NCI-H2171 treated with DMSO at 0.1 percent for 48 hours (cell line): ENCODE measurements at places on chromosomes 12 and 14.

GRCh38 chr12:38744041-38744440 is 161.3 kb downstream of the CPNE8 start:
- no peak for DNase-seq

DNA sequence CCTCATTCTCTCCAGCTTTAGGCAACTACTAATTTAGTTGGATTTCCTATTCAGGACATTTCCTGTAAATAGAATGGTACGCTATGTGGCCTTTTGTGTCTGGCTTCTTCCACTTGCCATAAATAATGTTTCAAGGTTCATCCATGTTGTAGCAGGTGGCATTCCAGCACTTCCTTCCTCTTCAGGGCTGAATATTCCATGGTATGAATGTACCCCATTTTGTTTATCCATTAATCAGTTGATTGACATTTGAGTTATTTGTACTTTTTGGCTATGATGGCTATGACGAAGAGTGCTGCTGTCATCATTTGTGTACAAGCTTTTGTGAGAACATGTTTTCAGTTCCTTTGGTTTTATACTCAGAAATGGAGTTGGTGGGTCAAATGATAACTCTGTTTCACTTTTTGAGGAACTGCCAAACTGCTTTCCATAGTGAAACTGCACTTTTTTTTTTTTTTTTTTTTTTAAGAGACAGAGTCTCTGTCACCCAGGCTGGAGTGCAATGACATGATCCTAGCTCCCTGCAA is 6.5 kb upstream of the CDK2AP1 start:
- DNase-seq, result no peak

DNA sequence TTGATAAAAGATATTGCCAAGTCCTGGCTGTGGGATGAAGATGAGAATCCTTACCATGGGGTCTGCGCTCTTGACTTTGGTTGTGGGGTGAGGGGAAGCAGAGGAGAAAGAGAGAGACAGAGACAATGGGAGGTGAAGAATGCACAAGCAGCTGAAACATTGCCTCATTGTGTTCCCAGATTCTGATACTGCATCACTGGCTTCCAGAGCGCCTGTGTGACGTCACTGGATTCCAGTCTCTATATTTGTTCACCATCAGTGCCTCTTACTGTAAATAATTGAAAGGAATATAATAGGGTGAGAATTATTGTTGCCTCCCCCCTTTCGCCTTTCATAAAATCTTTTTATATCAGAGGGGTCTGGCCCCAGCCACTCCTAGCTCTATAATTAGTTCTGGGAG is 188.9 kb upstream of the NTF3 start:
- no peak for DNase-seq

DNA sequence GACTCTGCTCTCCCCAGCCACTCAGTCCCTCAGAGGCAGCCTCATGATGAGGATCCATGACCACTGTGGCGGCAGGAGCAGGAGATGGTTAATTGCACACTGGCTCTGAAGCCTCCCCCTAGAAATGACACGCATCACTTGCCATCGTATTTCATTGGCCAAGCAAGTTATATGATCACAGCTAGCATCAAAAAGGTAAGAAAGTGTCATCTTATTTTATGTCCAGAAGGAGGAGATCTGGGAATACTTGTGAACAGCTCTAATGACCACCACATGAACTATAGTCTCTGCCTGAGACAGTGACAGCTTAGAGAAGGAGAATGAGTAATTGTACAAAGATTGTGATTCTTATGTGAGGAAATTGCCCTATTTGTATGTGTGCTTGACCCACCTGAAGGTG is 363.4 kb downstream of the NUAK1 start:
- no peak for DNase-seq

GRCh38 chr12:120640861-120641833 is 721 bp downstream of the CABP1 start:
- no peak for DNase-seq

DNA sequence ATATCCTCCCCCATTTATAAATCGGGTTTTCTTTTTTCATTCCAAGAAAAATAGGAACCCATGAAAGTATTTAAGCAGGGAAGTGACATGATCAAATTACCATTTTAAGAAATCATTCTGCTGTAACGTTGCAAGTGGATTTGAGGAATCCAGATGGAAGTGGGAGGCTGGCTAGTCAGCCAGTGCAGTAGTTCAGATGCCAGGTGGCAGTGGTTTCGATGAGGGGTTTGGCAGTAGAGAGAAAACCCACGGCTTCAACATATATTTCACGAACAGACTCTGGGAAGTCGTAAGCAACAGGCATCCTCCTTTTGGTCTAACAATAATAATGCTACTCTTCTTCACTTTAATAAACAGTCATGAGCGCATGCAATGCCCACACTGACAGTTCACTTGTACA is 25.0 kb downstream of the PDZRN4 start:
- peak; percentile 85 for DNase-seq

DNA sequence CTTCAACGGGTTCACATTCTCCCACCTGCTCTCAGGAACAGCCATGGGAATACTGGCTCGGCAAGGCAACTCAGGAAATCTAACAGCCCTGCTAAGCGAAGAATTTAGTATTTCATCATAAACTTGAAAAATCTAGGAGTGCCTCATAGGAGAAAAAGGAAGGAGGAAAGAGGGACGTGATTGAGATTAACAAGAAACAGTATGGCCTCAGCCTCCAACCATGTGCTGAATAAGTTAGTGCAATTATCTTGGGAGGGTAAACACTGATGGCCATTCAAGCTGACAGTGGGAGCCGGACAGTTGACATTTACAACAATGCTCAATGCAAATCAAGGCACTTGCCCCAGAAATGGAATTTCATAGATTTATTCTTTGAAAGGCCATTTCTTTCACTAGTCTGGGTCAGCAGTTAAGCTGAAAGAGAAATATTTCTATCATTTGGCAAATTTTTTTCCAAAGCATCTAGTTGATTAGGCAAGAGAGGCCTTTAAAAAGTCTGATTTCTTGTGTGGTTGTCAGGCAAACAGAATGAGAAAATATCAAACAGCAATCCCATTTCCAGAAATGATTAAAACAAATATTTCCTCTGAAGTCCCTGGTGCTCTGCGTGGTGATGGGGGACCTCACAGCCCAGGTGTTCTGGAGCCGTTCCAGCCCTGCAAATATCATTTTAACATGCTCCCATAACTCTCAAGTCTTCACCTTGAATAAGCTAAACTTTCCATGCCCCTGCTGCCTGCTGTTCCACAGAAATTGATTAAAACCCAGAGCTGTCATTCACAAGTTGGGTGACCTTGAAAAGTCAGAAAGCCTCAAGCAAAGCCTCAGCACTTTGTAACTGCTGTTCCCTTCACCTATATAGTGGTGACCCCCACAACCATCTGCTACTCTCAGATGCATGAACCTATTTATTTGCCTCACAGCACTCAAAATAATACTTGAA is 121.6 kb downstream of the PHLDA1 start:
- DNase-seq, result peak; percentile 94

- no peak for DNase-seq
Observed at GRCh38 chr12:18382236-18382885, 121.0 kb downstream of the PIK3C2G start.

DNA sequence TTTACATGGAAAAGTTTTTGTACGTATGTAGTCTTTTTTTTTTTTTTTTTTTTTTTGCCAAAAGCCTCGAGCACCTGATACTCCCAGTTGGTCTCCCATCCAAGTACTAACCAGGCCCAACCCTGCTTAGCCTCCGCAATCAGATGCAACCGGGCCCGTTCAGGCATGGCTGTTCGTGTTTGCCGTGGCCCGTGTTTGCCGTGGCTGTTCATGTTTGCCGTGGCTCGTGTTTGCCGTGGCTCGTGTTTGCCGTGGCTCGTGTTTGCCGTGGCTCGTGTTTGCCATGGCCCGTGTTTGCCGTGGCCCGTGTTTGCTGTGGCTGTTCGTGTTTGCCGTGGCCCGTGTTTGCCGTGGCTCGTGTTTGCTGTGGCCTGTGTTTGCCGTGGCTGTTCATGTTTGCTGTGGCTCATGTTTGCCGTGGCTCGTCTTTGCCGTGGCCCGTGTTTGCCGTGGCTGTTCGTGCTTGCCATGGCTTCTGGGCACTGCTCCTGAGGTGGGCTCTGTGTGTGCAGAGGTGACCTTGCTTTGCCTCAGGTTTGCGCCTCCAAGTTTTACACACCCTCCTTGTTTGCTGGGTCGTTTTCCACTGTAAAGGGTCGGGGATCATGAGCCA is 26.8 kb upstream of the MMP17 start:
- DNase-seq, result no peak

GRCh38 chr14:87334997-87335685 is 657.8 kb downstream of the GALC start:
- peak; percentile 71 for DNase-seq

GRCh38 chr12:2596441-2596840 is 198.3 kb upstream of the FKBP4 start:
- no peak for DNase-seq

GRCh38 chr12:1926251-1926657 is 7.8 kb upstream of the CACNA2D4 start:
- no peak for DNase-seq

DNA sequence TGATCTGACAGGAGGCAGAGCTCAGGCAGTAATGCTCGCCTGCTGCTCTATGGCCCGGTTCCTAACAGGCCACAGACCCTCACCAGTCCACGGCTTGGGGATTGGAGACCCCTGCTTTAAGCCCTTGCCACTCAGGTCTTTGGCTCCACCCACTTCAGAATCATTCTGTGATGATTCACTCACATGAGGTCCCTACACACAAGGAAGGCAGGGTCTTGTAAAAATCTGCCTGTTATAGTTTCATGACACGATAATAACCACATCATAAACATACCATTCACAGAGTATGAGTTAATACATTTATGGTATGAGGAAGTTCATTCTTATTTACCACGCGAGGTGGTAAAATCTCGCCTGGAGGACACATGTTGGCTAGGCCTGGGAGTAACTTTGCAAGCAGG is 29.0 kb upstream of the MAX start:
- no peak for DNase-seq

GRCh38 chr12:11927286-11927935 is 143.3 kb upstream of the BCL2L14 start:
- no peak for DNase-seq

DNA sequence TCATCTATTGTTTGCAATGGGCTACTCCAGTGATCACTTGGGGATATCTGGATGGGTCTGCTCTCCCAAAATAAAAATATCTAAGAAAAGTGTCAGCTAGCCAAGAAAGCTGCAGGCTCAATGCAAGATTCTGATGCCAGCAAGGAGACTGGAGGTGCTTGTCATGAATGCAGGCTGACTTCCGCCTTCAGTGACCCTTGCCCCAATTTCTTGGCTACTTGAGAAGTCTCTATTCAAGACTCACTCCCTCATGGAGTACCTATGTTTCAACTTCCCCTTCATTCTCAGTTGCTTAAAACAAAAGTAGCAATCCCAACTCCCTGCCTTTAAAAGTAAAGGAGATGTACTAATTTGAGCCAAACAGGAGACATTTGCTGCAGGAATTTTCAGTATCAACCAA is 123.9 kb downstream of the GPR65 start:
- DNase-seq, result no peak

- DNase-seq, result peak; percentile 24
Observed at GRCh38 chr12:4133636-4134447, 139.7 kb upstream of the CCND2 start.

GRCh38 chr14:61521773-61522172 is 173.5 kb upstream of the HIF1A start:
- no peak for DNase-seq

- DNase-seq, result no peak
Observed at GRCh38 chr12:100484183-100484886, 10.7 kb downstream of the NR1H4 start.

GRCh38 chr12:57515408-57515933 is 4.8 kb downstream of the DDIT3 start:
- no peak for DNase-seq

DNA sequence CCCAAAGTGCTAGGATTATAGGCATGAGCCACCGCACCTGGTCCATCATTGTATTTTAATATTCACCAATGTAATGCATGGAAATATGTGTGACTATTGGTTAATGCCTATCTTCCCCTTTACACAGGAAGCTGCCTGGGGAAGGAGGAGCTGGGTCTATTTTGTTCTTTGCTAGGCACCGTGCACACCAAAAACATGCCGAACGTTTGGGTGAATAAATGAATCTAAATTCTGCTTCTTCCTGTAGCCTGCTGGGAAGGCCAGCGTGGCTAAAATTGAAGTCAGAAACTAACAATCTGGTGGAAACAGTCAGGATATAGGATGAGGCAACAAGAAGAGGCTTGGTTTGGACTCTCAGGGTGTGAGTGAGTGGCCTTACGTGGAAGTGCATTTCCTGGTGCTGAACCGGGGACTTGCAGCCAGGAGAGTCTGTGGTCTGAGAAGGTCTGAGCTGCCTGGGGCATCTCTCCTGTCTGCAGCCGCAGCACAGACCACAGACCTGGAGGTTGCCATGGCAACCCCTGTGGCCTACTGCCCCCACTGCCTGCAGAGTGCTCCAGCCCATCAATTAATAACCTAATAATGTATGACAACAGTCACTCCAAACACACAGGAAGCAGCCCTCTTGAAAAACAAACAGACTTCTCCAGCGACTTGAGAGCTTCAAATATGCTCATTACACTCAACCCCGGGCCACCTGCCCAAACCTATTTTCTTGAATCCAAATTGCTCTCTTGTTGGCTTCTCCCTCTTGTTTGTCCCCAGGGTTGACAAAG is 5.5 kb upstream of the GPR68 start:
- DNase-seq, result peak; percentile 85

DNA sequence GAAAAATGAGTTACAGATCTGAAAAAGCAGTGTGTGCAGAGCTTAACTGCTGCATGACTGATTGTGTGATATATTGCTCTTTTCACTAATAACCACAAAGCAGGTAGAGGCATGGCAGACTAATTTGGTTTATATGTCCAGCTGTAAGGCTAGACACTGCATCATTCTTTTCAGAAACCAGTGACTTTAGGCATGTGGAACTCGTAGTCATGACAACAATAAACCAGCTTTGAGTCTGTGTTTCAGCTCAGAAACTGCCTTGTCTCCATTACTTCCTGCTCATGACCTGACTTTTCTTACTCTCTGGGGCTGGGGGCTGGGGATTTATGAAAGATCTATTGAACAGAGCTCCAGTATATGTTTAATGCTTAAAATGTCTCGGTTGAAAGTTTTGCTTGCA is 146.8 kb upstream of the LRIG3 start:
- peak; percentile 9 for DNase-seq

DNA sequence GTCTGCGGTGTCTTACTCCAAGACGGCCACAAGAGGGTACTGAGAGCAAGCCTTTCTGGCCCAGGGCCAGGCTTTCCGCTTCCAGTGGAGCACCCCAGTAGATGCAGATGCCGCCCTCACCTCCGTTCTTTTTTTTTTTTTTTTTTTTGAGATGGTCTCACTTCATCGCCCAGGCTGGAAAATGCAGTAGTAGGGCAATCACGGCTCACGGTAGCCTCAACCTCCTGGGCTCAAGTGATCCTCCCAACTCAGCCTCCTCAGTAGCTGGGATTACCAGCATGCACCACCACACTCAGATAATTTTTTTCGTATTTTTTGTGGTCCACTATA is 5.6 kb upstream of the LBHD2 start:
- DNase-seq, result peak; percentile 93
